ENCODE measurements at places on chromosomes 2 and 18. TPM values are rescaled to one million over a fixed set of nuclear protein-coding genes. Genes with fewer than 3 reads are reported as not detected.
A peak's percentile ranks its signal among the peaks of the same experiment; 100 is the strongest.

DNA sequence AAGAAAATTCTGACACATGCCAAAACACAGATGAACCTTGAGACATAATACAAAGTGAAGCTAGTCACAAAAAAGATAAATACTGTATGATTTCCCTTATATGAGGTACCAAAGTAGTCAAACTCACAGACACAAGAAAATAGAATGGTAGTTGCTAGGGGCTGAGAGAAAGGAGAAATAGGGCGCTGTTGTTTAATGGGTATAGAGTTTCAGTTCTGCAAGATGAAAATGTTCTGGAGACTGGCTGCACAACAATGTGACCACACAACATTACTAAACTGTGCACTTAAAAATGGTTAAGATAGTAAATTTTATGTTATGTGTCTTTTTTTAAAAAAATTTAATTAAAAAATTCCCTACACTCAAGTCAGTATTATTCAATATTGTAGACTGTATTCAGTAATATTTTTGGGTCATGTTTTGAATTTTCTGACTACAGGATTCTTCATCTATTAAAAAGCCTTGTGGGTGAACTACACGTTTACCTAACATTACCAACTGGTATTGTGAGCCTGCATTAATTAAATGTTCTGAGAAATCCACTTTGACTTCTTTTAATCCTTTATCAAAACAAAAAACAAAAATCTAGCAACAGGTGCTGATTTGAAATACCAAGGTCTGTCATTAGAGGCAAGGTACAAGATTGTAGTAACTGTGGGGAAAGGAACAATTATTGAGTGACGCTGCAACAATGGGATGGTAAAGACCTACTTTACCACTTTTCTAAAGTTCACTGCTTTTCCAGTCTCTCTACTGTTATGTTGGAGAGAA is 140.8 kb upstream of the ZFP36L2 start:
- H3K27ac ChIP-seq = no peak overlapping the region
- no peaks in the 10 kb centered on the region for H3K27me3 ChIP-seq
- no peak overlapping the region for H3K4me3 ChIP-seq
- H3K4me1 ChIP-seq = no peaks in the 10 kb centered on the region
- no peaks in the 10 kb centered on the region for H3K36me3 ChIP-seq

ZNF521 gene
- 64.4 TPM for total RNA-seq

- H3K4me1 ChIP-seq = no peaks in the 10 kb centered on the region
- H3K27ac ChIP-seq = no peak overlapping the region
- no peaks in the 10 kb centered on the region for H3K36me3 ChIP-seq
- H3K27me3 ChIP-seq = no peaks in the 10 kb centered on the region
- H3K4me3 ChIP-seq = no peak overlapping the region
Observed at GRCh38 chr18:71784777-71785176, 759.4 kb downstream of the CBLN2 start.

LIMS3 gene
- total RNA-seq = 2.6 TPM

GRCh38 chr2:172065111-172065510 is 20.2 kb upstream of the DLX1 start:
- no peaks in the 10 kb centered on the region for H3K36me3 ChIP-seq
- H3K4me1 ChIP-seq = no peaks in the 10 kb centered on the region
- H3K4me3 ChIP-seq = no peak overlapping the region

ZAP70 gene
- total RNA-seq = 1.9 TPM

DNA sequence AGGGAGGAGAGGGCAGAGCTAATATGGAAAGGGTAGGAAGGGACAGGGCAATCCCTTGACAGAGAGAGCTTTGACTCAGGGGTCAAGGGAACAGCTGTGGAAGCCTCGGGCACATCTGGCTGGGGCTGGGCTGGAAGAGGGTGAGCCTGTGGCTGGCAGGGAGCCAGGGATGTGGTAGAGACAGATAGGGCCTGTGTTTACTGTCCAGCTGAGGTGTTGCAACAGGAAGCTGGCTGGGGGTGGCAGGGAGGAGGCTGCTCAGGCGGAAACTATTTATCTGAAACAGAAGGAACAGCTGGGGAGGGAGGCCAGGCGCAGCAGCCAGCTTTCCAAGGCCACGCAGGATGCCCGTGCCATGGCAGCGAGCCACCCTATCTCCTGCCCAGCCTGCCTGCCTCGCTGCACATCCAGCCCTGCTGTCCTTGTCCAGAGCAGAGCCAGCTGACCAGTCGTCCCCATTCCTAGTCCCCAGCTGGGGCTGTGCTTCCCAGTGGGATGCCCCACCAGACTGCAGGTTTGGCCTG is 264.7 kb downstream of the CYP26B1 start:
- H3K27ac ChIP-seq = no peak overlapping the region
- no peak overlapping the region for H3K4me3 ChIP-seq
- peaks cover 26% of the 10 kb centered on the region for H3K4me1 ChIP-seq
- DNase-seq = peak; percentile 11

DNA sequence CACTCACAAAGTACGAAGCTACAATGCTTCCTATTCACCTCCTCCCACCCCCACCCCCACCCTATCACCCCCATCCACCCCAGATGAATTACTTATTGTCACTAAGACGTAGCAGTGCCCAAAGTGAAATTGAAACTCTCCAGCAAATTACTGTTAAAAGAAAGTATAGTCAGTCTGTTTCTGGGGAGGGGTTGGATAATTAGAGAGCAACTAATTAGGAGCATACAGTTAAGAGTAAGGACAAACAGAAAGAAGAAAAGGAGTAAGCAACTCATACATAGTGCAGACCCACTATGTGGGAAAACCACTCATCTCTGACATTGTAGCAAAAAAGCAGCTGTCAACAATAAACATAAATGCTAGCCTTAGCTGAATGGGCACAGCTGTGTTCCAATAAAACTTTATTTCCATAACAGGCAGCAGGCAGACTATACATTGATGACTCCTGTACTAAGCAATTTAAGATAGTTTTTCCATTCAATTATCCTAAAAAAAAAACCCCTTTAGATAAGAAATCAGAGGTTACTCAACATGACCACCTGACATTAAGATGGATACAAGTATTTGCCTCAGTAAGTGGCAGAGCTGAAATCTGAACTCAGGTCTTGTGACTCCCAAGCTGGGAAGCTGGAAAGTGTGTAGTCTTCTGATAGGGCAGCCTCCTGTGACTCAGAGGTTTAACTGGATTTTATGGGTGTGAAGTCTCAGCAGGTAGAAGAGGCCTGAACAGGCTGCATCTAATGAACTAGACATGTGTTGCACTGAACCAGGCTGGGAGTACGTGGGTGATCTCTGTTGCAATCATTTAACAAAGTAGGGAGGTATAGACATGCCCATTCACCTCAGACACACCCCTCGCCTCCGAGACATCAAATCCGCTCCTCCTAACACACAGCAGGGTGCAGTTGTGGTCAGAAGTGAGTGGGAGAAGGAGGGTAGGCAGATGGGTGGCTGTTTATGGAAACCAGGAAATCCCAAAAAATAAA is 171.8 kb upstream of the KLF7 start:
- H3K36me3 ChIP-seq = no peaks in the 10 kb centered on the region
- DNase-seq = no peak
- H3K27me3 ChIP-seq = no peaks in the 10 kb centered on the region
- H3K4me1 ChIP-seq = peaks cover 8% of the 10 kb centered on the region

MAL gene
- total RNA-seq = 19.5 TPM

- no peak overlapping the region for H3K4me3 ChIP-seq
- H3K27ac ChIP-seq = no peak overlapping the region
- no peaks in the 10 kb centered on the region for H3K36me3 ChIP-seq
- no peak for DNase-seq
- peaks cover 9% of the 10 kb centered on the region for H3K4me1 ChIP-seq
- no peaks in the 10 kb centered on the region for H3K27me3 ChIP-seq
Observed at GRCh38 chr2:110868971-110869370, 136.6 kb downstream of the ACOXL start.

DNA sequence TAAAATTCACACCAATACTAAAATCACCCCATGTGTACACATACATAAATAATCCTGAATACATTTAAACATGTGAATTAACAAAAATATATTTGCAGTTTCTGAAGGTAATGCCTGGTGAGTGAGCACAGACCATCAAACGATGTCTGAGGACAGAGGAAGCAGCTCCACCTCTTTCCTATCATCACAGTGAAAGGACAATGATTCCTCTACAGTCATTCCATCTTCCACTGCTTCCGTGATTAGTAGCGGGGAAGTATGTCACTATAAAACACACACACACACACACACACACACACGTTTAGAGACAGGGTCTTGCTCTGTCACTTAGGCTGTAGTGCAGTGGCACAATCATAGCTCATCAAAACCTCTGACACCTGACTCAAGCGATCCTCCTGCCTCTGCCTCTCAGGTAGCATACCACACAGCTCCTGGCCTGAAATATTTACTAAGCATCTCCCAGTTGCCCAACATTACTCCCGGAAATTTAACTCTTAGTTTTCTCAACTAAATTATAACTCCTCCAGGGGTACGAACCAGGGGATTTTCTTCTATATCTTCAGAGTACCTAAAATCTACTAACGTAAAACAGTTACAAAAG is 12.8 kb downstream of the FAM210A start:
- H3K36me3 ChIP-seq = no peaks in the 10 kb centered on the region
- H3K27ac ChIP-seq = no peak overlapping the region
- no peaks in the 10 kb centered on the region for H3K4me1 ChIP-seq

CSRNP3 gene
- 32.7 TPM for total RNA-seq

DNA sequence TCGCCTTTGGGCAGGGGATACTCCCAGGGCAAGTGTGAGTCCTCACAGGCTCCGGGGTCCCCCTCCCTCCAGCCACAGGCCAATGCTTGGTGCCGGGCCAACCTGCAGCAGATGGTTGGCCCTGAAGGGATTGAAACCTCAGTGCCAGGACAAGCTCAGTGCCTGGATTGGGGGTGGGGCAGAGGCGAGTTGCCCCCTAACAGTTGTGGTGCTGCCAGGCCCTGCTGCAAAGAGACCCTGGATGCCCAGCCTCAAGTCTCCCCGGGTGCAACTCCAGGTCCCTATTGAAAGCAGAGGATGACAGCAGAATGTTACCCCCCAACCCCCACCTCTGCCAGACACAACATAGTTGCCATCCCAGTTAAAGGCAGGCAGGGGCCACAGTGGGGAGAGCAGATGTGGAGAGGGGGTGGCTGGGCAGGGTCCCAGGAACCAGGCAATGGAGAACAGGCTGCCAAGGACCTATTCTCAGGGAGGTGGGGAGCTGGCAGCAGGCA is 9.5 kb upstream of the RNF103 start:
- H3K4me3 ChIP-seq = no peak overlapping the region
- peaks cover 7% of the 10 kb centered on the region for H3K4me1 ChIP-seq
- H3K27me3 ChIP-seq = no peaks in the 10 kb centered on the region
- H3K36me3 ChIP-seq = no peaks in the 10 kb centered on the region
- H3K27ac ChIP-seq = no peak overlapping the region
- DNase-seq = no peak

PLCL1 gene
- total RNA-seq = 12.1 TPM

DNA sequence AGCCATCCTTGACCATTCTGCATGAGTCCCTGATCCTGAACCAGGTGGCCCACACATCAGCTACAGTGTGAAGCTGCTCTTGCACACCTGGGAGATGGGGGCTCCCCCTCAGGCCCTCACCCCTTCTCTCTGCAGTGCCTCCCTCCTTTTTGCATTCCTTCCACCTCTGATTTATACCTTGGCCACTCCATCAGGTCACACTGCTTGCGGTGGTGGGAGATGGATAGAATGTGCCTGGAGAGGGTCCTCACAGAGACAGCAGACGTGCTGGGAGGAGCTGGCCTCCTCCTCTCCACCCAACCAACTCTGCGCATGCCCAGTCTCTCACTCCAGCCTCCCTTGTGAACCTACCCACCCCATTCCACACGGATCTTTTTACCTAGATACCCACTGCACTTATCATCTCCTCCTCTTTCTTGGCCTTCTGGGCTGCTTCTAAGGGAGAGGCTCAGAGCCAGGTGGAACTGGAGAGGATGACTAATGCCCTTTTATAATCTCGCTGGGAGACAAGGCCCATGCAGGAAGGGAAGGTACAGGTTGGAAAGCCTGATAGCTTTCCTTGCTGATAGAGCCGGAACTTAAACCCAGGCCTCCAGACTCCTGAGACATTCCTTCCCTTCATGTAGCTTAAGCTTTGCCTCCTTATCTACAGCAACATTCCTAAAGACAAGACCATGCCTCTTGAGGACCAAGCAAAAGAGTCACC is 205.1 kb downstream of the ZBTB7C start:
- no peaks in the 10 kb centered on the region for H3K4me1 ChIP-seq
- H3K36me3 ChIP-seq = no peaks in the 10 kb centered on the region
- no peak for DNase-seq
- H3K4me3 ChIP-seq = no peak overlapping the region
- H3K27ac ChIP-seq = no peak overlapping the region

SGPP2 gene
- total RNA-seq = 8.9 TPM

- H3K4me3 ChIP-seq = no peak overlapping the region
- no peaks in the 10 kb centered on the region for H3K27me3 ChIP-seq
- no peaks in the 10 kb centered on the region for H3K4me1 ChIP-seq
- DNase-seq = no peak
Observed at GRCh38 chr2:200797242-200797770, 14.4 kb upstream of the BZW1 start.

ASB18 gene
- 0.39 TPM for total RNA-seq

DNA sequence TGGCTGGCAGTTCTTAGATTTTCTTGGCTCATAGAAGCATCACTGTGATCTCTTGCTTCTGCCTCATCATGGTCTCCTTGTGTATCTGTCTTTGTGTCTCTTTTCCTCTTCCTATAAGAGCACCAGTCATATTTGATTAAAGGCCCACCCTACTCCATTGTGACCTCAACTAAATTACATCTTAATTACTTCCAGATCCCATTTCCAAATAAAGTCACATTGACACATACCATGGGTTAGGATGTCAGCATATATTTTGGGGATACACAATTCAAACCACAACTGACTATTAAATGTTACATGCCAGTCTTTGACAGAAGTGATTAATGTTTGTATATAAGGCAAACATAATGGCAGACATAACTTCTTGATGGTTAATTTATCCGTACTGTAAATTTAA is 27.3 kb upstream of the TMX3 start:
- H3K4me1 ChIP-seq = no peaks in the 10 kb centered on the region
- H3K27me3 ChIP-seq = no peaks in the 10 kb centered on the region
- DNase-seq = no peak
- no peak overlapping the region for H3K27ac ChIP-seq
- H3K36me3 ChIP-seq = no peaks in the 10 kb centered on the region
- H3K4me3 ChIP-seq = no peak overlapping the region
